ENCODE measurements at places on chromosomes 3 and 15. TPM values are rescaled to one million over a fixed set of nuclear protein-coding genes. Genes with fewer than 3 reads are reported as not detected.

- no peak for DNase-seq
- H3K4me3 ChIP-seq: no peak overlapping the region
- H3K4me1 ChIP-seq: peaks cover 42% of the 10 kb centered on the region
- H3K27me3 ChIP-seq: no peaks in the 10 kb centered on the region
- no peak overlapping the region for H3K27ac ChIP-seq
- peaks cover 42% of the 10 kb centered on the region for H3K36me3 ChIP-seq
Measured at GRCh38 chr15:89141885-89142284, 53.6 kb downstream of the ABHD2 start.

DNA sequence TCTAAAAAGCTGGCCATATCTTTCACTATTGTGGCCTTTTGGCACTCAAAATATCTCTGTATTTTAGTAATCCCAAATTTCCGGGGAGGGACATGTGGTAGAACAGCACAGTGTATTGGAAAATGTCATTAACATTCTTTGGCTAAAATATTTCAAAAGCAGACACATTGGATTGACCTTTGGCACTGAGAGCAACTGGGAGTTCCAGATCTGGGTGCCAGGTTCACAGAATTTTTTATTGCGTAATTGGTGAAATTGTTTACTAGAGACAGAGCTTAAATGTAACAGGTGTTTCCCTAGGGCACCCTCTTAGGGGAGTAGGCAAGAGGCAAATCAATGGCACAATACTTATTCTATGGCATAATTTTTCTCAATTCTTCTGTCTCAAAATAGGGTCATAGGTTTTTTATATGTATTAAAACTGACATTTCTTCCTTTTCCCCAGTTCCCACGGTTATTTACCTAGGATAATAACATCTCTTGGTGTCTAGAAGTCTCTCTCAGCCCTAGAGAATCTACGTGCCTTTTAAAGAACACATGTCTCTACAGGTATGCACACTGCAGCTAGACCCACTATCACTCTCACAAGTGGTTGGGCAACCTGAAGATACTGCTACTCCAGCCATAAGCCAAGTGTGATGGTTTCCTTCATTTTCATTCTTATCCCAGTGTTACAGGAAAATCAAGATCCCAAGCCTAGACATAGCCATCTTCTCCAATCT, 10.6 kb downstream of the RBMS3 start:
- H3K36me3 ChIP-seq: no peaks in the 10 kb centered on the region
- H3K4me1 ChIP-seq: no peaks in the 10 kb centered on the region
- no peak for DNase-seq
- no peak overlapping the region for H3K4me3 ChIP-seq

DNA sequence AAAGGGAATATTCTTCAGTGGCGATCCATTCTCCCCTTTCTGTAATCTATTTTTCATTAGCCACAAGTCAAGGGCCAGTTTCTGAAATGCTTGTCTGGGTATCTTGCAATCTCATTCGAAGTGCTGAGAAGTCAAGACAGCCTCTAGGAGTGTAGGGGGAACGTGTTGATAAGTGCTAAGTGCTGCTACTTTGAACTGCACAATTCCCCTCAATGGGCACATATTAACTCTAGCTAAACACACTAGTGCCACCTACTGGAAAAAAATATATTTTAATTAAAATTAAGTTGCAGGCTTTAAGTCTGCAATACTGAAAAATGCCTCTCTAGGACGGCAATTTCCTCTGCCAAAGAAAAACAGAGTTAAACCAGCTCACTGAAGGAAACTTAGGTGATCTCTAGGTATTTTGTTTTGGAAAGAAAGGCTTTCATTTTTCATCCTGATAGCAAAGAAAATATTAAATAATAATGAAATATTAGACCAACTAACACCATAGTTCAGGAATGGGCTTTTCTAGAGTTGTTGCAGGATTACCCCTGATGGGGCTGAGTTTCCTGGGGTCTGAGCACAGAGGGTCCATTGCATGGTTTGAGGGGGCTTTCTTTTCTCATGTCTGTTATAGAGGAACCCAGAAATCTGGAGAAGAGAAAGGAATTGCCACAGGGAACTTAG, 181.9 kb upstream of the KBTBD8 start:
- DNase-seq: no peak
- peak overlapping the region; percentile 29 for H3K27ac ChIP-seq
- no peaks in the 10 kb centered on the region for H3K36me3 ChIP-seq
- H3K4me3 ChIP-seq: no peak overlapping the region
- H3K27me3 ChIP-seq: no peaks in the 10 kb centered on the region
- H3K4me1 ChIP-seq: peaks cover 36% of the 10 kb centered on the region

DNA sequence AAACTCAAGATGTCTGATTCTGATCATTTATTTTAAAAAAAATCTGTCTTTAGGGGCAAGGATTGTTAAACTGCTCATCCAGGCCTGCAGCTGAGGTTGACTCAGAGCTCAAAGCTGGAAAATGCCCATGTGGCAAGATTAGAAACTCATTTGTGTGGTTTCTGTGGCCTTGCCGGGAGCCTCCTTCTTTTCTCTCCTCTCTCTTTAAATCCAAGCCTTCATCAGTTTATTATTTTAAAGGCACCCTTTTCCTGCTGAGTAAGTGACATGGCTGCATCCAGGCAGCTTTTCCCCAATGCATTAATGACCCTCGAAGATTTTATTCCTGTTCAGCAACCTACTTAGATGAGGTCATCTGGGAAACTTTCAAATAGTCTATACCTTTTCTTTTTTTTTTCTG, 221.3 kb upstream of the CDIN1 start:
- DNase-seq: no peak
- peak overlapping the region; percentile 35 for H3K27ac ChIP-seq
- peaks cover 20% of the 10 kb centered on the region for H3K4me1 ChIP-seq
- H3K4me3 ChIP-seq: no peak overlapping the region

- H3K36me3 ChIP-seq: no peaks in the 10 kb centered on the region
- H3K4me1 ChIP-seq: no peaks in the 10 kb centered on the region
- no peaks in the 10 kb centered on the region for H3K27me3 ChIP-seq
- DNase-seq: no peak
Measured at GRCh38 chr15:89143503-89144162, 55.4 kb downstream of the ABHD2 start.

DNA sequence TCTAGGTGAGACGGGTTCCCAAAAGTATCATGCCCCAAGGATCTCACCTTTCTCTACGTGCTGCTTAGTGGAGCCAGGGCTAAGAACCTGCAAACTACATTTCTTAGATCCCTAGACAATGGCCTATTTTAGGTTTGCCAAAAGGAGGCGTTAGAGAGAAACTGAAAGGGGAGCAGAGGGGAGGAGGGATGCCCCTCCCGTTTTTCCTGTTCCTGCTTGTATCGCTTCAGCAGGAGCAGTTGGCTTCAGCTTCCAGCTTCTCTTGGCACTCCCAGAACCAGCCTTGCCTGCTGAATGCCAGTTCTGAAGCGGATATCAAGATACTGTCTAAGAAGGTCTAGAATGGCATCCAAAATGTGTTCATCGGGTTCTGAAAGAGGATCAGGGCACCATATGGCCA, 58.4 kb upstream of the ABHD17C start:
- H3K27me3 ChIP-seq: no peaks in the 10 kb centered on the region
- DNase-seq: no peak
- H3K4me1 ChIP-seq: no peaks in the 10 kb centered on the region
- H3K4me3 ChIP-seq: no peak overlapping the region

GRCh38 chr3:15205934-15206661, at the start of gene CAPN7:
Gene CAPN7 (plus strand): TSS chr3:15206246. CDS start chr3:15206496, 250 bp downstream.
- no peaks in the 10 kb centered on the region for H3K27me3 ChIP-seq
- H3K4me3 ChIP-seq: peak within 1 kb of the TSS; percentile 90
- H3K4me1 ChIP-seq: no peaks in the 10 kb centered on the region

DNA sequence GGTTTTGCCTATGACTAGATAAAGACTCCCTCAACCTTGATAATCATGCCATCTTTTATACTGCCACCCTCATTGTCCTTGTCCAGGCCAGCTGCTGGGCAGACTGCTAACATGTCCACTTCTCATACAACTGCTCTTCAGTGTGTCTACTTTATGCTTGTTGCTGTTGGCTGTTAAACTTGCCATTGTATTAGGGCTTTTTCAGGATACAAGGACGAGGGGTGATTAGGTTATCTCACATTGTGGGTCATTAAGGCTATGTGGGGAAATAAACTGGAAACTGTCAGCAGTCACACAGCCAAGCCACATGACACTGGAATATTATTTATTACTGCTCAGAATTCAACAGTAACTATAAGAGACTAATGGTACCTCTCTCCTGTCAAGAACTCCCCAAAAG, 36.1 kb downstream of the STARD9 start:
- DNase-seq: no peak
- H3K27me3 ChIP-seq: no peaks in the 10 kb centered on the region
- H3K4me1 ChIP-seq: peaks cover 29% of the 10 kb centered on the region
- H3K36me3 ChIP-seq: peaks cover 5% of the 10 kb centered on the region
- H3K4me3 ChIP-seq: no peak overlapping the region

DNA sequence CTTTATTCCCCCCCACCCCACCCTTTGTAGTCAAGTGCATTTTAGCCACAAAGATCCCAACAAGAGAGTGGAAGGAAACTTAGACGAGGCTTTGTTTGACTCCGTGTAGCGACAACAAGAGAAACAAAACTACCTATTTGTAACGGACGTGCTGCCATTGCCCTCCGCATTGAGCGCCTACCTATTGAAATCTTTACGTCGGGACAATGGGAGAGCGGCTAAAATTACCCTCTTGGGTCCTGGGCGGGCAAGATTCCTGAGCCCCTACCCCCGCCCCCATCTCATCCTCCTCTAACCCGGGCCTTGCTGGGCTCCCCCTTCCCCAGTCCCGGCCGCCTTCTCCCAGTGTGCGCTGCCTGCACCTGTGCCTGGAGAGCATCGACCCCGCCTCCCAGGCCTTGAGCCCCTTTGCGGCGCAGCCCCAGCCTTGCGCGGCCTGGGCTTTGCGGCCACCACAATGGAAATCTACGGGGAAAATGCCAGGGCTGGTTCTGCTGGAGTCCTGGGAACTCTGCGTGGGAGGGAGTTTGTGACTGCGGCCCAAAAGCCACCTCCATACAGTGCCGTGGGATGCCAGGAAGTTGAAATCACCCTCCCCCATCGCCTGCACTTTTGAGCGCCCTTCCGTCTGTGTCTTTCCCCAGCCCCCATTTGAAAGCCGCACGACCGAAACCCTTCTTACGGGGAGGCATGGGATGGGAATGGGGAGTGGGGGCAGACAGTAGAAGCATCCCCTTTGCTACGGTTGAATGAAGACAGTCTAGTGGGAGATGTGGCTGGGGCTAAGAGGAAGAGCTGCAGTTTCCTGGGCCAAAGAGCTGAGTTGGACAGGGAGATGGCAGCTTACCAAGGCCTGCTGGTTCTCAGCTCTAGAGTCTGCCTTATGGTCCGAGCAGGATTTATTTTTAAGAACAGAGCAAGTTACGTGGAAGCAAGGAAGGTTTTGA, 1.1 kb upstream of the SOX2 start:
- H3K27me3 ChIP-seq: peaks cover 48% of the 10 kb centered on the region
- no peaks in the 10 kb centered on the region for H3K36me3 ChIP-seq
- no peak overlapping the region for H3K4me3 ChIP-seq
- no peak overlapping the region for H3K27ac ChIP-seq
- H3K4me1 ChIP-seq: peaks cover 35% of the 10 kb centered on the region
- DNase-seq: no peak

- H3K4me3 ChIP-seq: no peak overlapping the region
- H3K36me3 ChIP-seq: peaks cover 9% of the 10 kb centered on the region
- no peaks in the 10 kb centered on the region for H3K27me3 ChIP-seq
- H3K4me1 ChIP-seq: peaks cover 83% of the 10 kb centered on the region
Measured at GRCh38 chr3:149646181-149646766, 11.6 kb downstream of the WWTR1 start.

GRCh38 chr15:57358571-57358970, 17.7 kb upstream of the CGNL1 start:
- H3K36me3 ChIP-seq: no peaks in the 10 kb centered on the region
- H3K4me3 ChIP-seq: no peak overlapping the region
- H3K27ac ChIP-seq: no peak overlapping the region
- no peak for DNase-seq
- no peaks in the 10 kb centered on the region for H3K4me1 ChIP-seq
- no peaks in the 10 kb centered on the region for H3K27me3 ChIP-seq

DNA sequence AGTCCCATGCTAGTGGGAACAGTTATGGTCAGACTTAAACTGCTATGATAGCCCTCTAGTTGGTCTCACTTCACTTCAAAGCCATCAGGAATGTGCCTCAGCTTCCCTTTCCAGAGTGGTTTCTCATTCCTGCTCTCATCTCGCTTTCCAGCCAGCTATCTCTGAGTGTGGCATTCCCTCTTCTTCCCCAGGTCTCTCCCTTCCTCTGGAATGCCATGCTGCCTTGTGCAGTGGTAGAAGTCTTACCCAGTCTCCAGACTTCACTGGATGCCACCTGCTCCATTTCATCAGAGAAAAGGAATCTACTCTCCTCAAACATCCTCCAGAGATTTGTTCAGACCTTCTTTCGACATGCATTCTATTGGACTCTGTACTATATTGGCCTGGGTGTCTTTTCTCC, 83.0 kb downstream of the AGBL1 start:
- no peaks in the 10 kb centered on the region for H3K27me3 ChIP-seq
- no peak overlapping the region for H3K4me3 ChIP-seq
- H3K36me3 ChIP-seq: no peaks in the 10 kb centered on the region
- no peak overlapping the region for H3K27ac ChIP-seq

- H3K4me1 ChIP-seq: peaks cover 28% of the 10 kb centered on the region
- peak overlapping the region; percentile 7 for H3K27ac ChIP-seq
- peak; percentile 83 for DNase-seq
Measured at GRCh38 chr15:74901612-74902063, 5.0 kb downstream of the FAM219B start.

- H3K4me3 ChIP-seq: no peak overlapping the region
- no peak overlapping the region for H3K27ac ChIP-seq
- no peak for DNase-seq
- H3K36me3 ChIP-seq: no peaks in the 10 kb centered on the region
- H3K27me3 ChIP-seq: no peaks in the 10 kb centered on the region
Measured at GRCh38 chr3:124698030-124698770, 32.1 kb upstream of the UMPS start.

The TMEM43 gene
- total RNA-seq: 88.3 TPM

The CORO2B gene
- 3.9 TPM for total RNA-seq
